CD4-positive, alpha-beta T cell treated with Interleukin-6 for 4 hours (primary cell): ENCODE measurements at places on chromosomes 2 and 18.
A peak's percentile ranks its signal among the peaks of the same experiment; 100 is the strongest.

GRCh38 chr2:47189635-47190034 is 34.5 kb upstream of the STPG4 start:
- no peak for DNase-seq

DNA sequence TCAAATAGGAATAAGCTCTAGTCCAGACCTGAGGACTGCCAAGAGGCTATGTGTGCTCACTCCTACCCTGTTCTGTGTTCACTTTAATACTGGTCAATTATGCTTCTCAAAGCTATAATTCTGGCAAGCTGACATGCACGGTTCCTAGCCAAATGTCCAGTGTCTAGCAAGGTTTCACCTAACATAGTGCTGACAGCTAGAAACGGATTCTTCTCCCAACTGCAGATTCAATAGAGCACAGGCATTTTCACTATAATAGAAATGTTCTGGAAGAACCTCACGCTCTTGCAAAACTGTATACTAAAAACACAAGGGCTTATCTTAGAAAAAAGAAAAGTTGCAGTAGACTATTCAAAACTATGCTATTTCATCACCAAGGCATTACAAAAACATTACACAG is 45.1 kb downstream of the HDAC4 start:
- DNase-seq = no peak

- DNase-seq = peak; percentile 21
Observed at GRCh38 chr2:203914546-203915182, 21.9 kb upstream of the ICOS start.

DNA sequence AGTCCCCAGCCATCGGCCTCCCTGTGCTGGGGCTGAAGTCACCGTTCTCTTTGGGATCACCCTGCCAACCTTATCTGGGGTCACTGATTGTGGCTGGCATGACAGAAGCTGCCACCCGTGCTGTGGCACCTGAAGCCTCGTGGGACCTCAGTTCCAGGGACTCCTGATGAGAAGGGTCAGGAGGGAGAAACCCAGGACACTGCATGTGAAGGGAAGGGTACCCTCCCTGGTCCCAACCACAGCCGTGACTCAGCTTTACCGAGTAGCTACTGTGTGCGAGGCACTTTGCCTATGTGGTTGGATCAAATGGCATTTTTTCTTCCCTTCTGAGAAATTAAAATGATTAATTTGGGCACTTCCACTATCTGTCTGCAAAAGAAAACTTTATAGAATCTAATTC is 64.4 kb downstream of the SP110 start:
- DNase-seq = no peak

DNA sequence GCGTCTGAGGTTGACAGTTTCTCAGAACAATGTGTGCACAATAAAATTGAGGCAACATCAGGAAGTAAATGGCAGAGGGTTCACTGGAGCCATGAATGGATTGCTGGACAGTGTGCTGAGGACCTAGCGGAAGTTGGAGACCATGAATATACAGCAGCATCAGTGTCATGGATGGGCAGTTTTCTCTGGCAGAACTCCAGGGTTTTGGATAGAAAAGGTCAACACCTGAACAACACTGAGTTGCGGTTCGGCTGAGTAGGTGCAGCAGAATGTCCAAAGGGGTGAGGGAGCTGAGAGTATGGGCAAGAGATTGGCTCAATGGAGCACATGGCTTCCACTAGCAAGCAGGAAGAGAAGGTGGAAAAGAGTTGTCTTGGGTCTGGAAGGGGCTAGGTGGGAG is 73.7 kb downstream of the DNER start:
- DNase-seq = no peak

GRCh38 chr2:203431391-203432185 is 103.4 kb downstream of the ABI2 start:
- DNase-seq = no peak

DNA sequence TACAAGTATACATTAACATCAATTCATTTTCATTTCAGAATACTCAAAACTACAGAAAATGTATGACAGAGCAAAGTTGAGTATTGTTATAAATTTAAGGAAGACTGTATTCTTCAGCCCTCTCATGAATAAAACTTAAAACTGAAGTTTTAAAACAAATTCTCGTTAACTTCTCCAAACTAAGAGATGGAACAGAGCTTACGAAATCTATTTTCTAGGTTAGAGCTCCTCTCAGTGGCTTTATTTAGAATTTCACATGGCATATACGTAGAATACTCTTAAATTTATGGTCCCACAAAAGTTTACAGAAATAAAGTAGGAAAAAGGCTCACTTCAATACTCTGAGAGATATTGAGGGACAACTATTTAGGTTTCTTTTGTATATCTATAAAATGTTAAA is 612.1 kb downstream of the KCNJ3 start:
- DNase-seq = no peak

- no peak for DNase-seq
Observed at GRCh38 chr18:4438938-4439337, 16.2 kb downstream of the DLGAP1 start.

- DNase-seq = no peak
Observed at GRCh38 chr2:24863641-24864040, 56.4 kb downstream of the ADCY3 start.

DNA sequence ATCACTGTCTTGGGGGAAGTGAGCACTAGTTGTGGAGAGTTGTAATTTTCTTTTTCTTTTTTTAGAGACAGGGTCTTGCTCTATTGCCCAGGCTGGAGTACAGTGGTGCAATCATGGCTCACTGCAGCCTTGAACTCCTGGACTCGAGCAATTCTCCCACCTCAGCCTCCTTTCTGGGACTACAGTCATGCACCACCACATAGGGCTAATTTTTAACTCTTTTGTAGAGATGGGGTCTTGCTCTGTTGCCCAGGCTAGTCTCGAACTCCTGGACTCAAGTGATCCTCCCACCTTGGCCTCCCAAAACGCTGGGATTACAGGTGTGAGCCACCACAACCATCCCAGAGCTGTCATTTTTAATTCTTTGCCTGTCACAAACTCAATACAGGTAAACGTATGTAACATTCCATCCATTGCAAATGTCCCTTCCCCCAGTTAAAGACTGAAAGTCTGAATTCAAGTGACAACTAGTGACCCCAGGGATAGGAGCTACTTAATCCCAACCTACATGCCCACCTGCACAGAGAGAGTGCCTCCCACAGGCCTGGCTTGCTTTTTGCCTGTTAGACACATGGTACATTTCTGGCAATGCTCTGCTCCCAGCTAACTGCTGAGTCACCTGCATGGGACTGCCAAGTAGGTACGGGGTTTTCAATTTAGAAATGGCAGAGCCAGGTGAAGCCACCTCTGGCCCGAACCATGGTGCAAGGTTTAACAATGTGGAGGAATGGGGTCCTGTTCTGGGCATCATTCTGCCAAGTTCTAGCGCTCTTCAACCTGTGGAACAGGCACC is 60.6 kb downstream of the CYB5A start:
- no peak for DNase-seq

- no peak for DNase-seq
Observed at GRCh38 chr2:23595601-23596251, 210.7 kb downstream of the KLHL29 start.
